ENCODE measurements at places on chromosomes 11 and 22.

GRCh38 chr11:15473954-15474837 lies 359.5 kb downstream of the INSC start:
- DNase-seq, result no peak

DNA sequence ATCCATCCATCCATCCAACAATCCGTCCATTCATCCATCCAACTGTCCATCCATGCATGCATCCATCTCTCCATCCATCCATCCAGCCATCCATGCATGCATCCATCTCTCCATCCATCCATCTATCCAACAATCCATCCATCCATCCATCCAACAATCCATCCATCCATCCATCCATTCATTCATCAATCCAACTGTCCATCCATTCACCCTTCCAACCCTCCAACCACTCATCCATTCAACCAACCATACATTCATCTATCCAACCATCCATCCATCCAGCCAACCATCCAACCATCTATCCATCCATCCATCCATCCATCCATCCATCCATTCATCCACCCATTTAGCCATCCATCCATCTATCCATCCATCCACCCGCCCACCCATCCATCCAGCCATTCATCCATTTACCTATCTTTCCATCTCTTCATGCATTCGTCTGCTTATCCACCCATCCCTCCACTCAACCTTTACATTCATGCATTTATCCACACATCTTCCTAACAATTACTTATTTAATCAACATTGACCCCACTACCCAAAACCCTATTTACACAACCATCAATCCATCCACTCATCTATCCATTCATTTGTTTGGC lies 12.6 kb downstream of the CACNA1I start:
- DNase-seq, result no peak

DNA sequence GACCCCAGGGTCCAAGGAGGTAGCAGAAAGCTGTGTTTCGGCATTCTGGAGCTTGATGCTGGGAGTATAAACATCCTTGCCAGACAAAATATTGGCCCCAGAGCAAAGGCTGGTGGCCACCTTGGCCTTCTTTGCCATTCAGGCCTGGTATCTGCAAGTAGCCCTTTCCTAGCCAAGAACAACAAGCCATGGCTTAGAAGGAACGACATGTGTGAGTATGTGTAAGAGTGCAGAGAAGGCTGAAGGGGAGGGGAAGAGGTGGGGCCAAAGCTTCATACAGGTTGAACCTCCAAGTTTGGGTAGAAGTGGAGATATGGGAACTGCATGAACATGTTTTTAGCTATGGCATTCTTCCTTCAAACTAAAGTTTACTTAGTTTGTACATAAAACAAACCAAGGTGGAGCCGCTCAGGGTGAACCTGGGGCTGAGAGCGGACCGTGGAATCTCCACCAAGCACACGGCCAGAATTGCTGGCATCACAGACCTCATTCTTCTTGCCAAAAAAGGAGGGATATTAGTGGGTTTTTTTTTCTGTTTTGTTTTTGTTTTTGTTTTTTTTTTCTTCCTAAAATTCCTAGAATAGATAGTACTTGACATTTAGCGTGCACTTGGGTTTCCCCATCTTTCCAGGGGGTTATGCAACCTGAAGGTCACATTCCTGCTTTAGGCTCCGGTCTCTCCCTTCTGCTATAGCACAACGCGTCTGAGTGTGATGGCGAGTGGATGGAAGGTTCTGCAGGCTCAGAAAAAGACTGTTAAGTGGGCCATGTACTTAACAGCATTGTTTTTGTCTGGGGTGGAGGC lies 70.9 kb downstream of the ADAMTS15 start:
- no peak for DNase-seq

GRCh38 chr11:31826536-31827438 lies 15.7 kb upstream of the PAX6 start:
- DNase-seq, result no peak

DNA sequence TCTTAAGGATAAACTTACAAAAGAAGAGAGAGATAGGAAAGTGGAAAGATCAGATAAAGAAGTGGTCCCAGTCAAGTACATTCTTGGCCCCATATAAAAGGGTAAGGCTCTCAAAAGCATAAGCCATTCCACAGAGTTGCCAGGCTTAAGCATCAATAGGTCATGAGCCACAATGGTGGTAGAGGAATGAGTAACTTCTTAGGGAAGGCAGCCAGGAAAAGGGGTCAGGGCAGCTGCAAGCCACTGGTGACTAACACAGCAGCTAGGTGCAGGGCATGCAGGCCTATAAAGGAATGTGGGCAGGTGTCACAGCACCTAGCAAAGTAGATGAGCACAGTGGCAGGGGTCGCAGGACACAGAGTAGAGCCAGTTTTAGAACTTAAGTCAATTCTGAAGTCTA lies 302.6 kb upstream of the FAT3 start:
- no peak for DNase-seq

GRCh38 chr11:73760135-73760678 lies 667 bp downstream of the RAB6A start:
- DNase-seq, result no peak

- no peak for DNase-seq
These were observed 35.9 kb downstream of the APOL1 start for GRCh38 chr22:36288571-36289405.

GRCh38 chr11:76313913-76314740 lies 66.8 kb downstream of the THAP12 start:
- DNase-seq, result peak; percentile 21

DNA sequence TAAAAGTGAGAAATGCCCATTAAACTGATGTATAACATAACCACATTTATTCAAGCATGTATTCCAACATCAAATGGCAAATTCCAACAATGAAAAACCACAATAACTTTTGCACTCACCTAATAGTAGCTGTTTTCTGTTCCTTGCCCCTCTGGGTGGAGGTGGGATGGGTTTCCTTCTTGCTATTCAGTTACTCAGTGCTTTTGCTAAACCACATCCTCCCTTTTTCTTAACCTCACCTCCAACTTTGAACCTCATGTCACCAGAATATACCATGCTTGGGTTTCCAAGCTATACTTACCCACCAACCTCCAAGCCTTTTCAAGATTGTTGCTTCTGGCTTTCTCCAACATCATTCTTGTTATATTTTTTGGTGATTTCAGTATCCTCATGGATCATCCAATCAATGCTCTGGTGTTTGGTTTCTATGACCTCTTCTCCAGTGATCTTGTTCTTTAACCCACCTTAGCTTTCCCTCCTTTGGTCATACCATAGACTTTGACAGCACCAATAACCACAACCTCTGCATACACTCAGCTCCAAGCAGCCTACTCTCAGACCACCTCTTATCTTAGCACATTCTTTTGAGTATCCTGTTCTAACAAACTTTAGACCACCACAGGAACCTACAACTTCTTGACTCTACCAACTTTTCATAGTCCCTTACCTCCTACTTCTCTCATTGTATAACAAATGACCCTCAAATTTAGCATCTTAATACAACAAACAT lies 3.2 kb upstream of the CCDC15 start:
- DNase-seq, result no peak
